Panc1 (cell line): ENCODE measurements at places on chromosomes 11 and 22.

GRCh38 chr11:79860336-79860735 is 419.5 kb upstream of the TENM4 start:
- DNase-seq, result no peak

DNA sequence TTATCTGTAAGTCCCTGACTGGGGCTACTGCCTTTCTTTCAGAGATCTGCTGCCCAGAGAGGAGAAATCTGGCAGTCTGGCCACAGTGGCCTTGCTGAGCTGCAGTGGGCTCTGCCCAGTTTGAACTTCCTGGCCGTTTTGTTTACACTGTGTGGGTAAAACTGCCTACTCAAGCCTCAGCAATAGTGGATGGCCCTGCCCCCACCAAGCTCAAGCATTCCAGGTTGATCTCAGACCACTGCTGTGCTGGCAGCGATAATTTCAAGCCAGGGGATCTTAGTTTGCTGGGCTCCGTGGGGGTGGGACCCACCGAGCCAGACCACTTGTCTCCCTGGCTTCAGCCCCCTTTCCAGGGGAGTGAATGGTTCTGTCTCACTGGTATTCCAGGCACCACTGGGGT is 117.5 kb downstream of the TRPC6 start:
- DNase-seq, result no peak

- no peak for DNase-seq
Observed at GRCh38 chr11:44445500-44446365, 119.7 kb upstream of the CD82 start.

GRCh38 chr11:60872124-60872960 is 5.0 kb downstream of the ZP1 start:
- no peak for DNase-seq

DNA sequence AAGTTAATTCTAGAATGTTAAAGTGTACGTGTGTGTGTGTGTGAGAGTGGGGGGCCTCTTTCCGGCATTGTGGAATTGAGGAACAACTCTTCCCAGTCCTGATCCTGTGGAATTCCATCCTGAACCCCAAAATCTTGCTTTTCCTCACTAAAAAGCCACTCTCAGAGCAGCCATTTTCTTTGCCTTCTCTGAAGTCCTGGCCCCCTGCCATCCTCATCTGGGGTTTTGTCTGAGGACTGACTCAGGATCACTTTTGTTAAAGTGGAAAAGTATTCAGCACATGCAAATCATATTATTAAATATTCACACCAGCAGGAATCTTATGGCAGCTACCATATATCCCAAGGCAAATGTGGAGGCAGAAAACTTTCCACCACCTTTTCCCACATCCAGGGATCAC is 3.8 kb downstream of the SCN4B start:
- no peak for DNase-seq

DNA sequence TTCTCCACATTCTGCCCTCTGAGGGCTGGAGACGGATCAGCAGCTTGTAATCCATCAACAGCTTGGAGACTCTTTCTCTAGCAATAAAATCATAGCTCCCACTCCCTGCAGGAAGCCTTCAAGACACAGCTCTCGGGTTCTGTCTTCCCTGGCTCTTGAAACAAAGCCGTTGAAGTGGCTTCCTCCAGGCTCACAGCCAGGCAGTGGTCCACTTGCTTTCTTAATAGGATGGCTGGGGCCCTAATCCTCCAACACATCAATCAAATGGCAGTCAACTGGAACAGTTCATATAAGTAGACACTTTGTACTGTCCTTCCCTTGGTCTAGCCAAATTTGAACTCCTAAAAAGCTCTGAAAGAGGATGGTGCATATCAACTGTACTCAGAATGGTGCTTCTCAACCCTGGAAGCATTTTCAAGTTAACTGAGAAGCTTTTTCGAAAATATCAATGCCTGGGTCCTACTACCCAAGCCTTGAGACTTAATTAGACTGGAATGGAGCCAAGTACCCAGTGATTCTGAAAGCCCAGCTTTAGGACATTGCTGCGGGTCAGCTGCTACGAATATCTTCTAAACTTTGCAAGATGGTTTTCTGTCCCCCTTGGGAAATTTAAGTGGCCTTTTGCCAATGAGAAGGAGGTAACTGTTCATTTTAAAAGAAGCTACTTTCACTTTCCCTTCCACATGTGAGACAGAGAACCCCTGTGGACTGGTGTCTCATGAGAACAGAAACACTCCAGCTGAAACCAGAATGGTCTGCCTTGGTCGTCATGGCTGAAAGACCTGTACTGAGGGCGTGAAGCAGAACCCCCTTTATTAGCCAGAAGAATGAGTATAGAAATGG is 74.7 kb downstream of the SC5D start:
- DNase-seq, result no peak

- DNase-seq, result no peak
Observed at GRCh38 chr11:34006876-34007275, 44.7 kb upstream of the CAPRIN1 start.

DNA sequence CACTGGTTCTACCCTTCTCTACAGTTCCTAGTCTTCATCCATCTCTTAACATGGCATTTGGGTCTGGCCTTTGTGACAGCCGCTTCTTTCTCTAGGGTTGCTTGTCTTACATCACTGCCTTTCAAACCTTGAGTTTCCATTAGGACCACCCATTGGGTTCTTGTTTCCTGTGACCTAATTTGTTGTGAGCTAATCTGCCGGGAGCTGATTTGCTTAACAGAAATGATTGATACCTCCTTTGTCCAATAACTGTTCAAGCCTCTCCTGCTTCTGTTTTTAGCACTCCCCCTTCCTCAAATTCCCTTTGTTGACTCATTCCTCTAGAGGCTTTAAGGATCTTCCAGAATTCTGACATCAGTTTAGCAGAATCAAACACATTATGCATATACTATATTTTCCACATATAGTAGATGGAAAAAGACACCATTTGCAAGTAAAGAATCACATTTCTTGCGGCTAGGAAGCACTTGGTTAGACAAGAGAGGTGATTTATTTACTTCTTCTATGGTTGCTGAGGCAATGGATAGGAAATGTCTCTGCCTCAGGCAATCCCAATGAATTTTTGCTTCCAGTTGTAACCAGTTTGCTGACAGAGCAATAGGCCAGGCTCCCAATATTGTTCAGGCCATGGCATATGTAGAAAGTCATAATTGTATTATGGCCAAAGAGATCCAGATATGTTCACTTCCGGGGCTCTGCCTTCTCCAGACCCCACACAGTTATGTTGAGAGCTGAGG is 130.7 kb downstream of the SNX19 start:
- no peak for DNase-seq

DNA sequence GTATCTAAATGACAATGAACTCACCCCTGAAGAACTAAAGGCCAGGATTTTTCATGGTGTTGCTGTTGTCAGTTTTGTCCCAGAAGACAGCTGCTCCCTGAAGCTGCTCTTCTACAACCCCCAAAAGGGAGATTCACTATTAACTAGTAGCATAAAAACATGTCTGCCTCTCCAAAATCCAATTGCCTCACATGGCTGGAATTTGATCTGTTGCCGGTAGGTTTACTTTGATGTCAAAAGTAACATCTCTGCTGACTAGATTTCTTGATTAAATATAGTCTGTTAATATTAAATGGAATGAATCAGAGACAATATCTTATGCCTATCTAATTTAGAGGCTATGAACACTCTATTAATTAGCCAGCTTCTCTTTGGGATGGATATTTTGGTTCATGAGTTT is 425.4 kb downstream of the ETS1 start:
- no peak for DNase-seq

DNA sequence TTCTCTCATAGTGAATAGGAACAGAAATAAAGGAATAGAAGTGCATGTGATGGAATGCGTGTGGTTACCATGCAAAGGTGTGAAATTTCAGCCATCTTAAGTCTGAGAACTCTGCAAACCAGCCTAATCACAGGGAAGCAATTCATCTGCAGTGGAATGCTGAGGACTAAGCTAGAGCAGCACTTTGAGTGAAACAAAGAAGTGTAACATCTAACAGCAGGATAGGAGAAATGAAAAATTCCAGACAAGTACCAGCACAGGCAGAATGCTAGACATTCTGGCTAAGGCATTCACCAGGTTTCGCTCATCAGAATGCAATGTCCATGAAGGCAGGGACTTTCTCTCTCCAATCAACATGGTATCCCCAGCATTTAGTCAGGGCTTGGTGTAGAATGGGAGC is 41.2 kb upstream of the SLC36A4 start:
- no peak for DNase-seq

DNA sequence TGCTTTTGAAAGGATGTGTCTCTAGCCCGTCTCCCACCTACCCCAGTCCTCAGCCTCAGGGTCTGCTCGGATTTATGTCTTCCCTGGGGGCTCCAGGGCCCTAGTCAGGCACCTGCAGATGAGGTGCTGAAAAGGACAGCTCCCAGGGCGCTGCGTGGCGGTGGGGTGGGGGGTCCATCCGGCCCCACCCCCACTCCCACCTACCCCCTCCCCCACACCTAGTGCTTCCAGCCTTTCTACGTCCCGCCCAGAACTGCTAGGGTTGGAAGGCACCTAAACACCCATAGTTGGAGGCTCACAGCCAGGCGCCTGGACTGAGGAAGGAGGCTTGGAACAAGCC is 1.4 kb upstream of the ROBO3 start:
- DNase-seq, result no peak
